Upper lobe of right lung (tissue), 1 donor: ENCODE measurements at places on chromosomes 3 and 15.

DNA sequence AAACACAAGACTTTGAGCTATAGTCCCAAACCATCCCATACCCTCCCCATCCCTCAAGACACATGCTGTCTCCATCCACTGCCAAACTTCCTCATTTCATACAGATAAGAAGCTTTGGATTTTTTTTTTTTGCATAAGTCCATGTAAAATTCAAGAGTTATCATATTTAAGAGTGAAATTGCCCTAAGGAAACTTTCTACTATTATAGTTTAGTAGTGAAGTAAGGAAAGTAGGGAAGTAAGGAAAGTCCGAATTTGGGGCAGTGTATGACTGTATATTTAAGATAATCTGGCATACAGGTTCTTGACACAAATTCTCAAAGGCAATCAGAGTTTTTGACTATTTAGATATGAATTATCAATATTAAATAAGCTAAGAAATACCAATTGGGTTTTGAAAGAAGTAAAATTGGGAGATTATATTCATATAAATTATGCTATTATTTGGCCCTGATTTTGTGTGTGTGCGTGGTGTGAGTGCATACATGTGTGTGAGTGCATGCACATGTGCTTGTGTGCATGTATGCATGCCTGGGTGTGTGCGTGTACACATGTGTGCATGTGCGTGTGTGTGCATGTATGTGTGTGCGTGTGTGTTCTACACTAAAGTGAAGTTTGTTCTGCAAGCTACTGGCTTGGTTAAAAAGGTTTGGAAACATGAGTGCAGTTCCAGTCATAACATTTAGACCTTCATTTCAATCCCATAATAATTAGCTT is 83.6 kb upstream of the MBNL1 start:
- no peaks in the 10 kb centered on the region for H3K36me3 ChIP-seq
- no peak for DNase-seq
- H3K4me3 ChIP-seq, result no peak overlapping the region
- no peak overlapping the region for H3K27ac ChIP-seq

GRCh38 chr3:124660599-124660998 is 69.7 kb upstream of the UMPS start:
- H3K4me1 ChIP-seq, result no peaks in the 10 kb centered on the region
- no peaks in the 10 kb centered on the region for H3K36me3 ChIP-seq
- no peak for DNase-seq
- H3K27me3 ChIP-seq, result no peaks in the 10 kb centered on the region

DNA sequence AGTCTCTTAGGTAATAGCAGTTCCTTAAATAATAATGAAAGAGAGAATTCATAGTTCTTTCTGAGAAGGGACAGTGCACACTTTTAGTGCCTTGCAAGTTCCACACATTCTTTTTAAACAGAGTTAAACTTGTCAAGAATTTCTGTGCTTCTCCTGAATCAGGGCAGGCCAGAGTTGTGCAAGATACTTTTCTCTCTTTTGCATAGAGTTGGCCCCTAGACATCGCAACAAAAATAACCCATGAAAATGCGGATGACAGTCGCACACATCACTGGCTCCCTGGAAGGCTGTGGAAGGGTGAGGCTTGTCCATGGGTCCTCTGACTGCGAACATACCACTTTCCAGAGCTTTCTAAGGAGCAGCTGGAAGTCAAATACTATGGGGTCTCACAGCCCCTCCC is 40.1 kb downstream of the FBLN2 start:
- H3K27me3 ChIP-seq, result no peaks in the 10 kb centered on the region
- peak overlapping the region; percentile 6 for H3K27ac ChIP-seq
- H3K4me3 ChIP-seq, result no peak overlapping the region
- no peaks in the 10 kb centered on the region for H3K36me3 ChIP-seq

DNA sequence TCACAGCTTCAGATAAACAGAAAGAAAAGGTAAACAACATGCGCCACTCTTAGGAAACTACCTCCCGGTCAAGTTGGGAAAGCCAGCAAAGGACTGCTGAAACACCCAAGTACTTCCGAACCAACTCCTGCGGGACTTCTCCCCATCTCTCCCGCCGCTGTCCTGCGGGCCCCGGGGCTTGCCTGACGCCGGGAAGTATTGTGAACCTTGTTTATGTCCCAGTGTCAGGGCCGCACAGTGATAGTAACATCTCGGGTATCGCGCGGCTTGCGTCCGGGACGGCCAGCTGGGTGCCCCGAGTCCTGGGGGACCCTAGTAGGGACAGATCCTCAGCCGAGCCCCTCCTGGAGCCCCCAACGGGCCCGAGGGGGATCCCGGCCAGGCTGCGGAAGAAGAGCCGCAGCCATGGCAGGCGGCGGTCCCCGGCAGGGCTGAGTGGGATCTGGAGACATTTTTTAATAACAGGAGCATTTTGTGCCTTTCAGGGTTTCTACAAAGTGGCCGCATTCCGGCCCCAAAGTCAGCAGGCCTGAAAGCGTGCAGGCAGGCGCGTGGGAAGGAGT is 756 bp downstream of the CLPX start:
- H3K36me3 ChIP-seq, result peaks cover 14% of the 10 kb centered on the region
- peak; percentile 81 for DNase-seq
- H3K4me3 ChIP-seq, result peak overlapping the region; percentile 93
- no peaks in the 10 kb centered on the region for H3K27me3 ChIP-seq

DNA sequence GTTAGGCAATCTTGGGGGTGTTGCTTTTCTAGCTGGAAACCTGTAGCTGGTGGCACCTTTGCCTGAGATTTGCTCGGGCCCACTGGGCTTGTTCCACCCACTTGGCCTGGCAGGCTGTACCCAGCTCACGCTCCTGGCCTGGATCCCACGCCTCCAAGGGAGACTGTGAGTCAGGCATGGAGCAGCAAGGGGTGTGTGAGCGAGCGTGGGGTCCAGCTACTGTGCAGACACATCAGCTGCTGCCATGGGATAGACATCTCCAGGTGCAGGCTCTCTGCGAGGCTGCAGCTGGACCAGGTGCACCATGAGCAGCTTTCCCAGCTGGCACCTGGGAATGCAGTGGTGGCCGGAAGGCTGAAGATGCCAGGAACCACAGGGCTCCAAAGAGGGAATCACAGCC is 36.0 kb downstream of the NR1D2 start:
- no peak overlapping the region for H3K27ac ChIP-seq
- no peak for DNase-seq
- no peaks in the 10 kb centered on the region for H3K27me3 ChIP-seq
- peaks cover 24% of the 10 kb centered on the region for H3K36me3 ChIP-seq

- no peak overlapping the region for H3K4me3 ChIP-seq
- DNase-seq, result no peak
- H3K27me3 ChIP-seq, result no peaks in the 10 kb centered on the region
- H3K36me3 ChIP-seq, result no peaks in the 10 kb centered on the region
These were observed 77.5 kb downstream of the CCNL1 start for GRCh38 chr3:157082305-157082982.

DNA sequence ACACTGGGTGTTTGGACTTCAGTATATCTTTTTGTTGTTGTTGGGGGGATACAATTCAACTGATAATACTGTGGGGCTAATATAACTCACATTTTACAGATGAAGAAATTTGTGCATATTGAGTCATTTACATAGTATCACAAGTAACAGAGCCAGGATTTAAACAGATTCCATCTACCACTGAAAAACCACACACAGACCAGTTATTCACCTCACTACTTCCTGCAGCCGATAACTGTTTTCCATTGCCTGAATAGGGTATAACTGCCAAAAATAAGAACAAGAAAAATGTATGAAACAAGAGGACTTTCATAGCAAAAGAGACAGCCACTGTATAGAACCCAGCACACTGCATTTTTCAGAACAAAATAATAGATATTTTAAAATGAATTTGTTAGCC is 215.8 kb upstream of the CNTN6 start:
- H3K27ac ChIP-seq, result no peak overlapping the region
- no peaks in the 10 kb centered on the region for H3K4me1 ChIP-seq
- H3K36me3 ChIP-seq, result no peaks in the 10 kb centered on the region
- H3K27me3 ChIP-seq, result no peaks in the 10 kb centered on the region
- DNase-seq, result no peak
- H3K4me3 ChIP-seq, result no peak overlapping the region

- no peaks in the 10 kb centered on the region for H3K27me3 ChIP-seq
- no peaks in the 10 kb centered on the region for H3K36me3 ChIP-seq
- DNase-seq, result no peak
- no peak overlapping the region for H3K4me3 ChIP-seq
These were observed 139.2 kb downstream of the THSD4 start for GRCh38 chr15:71254491-71254890.

DNA sequence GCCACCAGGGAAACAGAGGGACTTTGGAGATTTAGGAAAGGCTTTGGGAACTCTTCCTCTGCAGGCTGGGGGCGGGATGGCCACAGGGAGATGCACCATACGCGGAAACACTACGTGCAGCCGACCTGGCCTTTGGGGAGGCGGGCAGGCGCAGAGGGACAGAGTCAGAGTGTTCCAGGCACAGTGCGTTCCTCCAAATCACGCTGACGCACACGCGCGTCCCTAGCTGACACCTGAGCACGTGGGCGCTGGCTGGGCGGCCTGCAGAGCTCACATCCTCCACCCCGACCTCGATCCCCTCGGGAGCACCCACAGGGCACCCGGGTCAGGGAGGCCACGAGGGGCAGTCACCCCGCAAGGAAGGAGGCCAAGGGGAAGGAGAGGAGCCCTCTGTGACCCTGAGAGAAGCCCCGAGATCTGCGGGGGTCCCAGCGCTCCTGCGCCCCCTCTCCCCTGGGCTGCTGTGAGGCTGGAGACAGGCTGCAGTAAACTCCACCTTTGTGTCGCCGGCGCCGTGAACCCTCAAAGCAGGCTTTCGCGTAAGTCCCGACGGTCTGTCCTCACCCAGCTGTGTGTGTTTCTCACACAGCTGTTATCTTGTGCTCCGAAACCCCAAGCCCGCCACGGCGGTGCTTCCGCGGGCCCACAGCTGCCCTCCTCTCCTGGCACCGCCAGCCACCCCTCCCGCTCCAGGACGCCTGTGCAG is 196.3 kb downstream of the OCA2 start:
- no peak overlapping the region for H3K4me3 ChIP-seq
- H3K27ac ChIP-seq, result no peak overlapping the region
- no peaks in the 10 kb centered on the region for H3K27me3 ChIP-seq
- DNase-seq, result no peak
- H3K4me1 ChIP-seq, result no peaks in the 10 kb centered on the region

GRCh38 chr15:58247855-58248842 is 110.0 kb downstream of the AQP9 start:
- no peak overlapping the region for H3K4me3 ChIP-seq
- peak; percentile 93 for DNase-seq
- no peaks in the 10 kb centered on the region for H3K36me3 ChIP-seq
- H3K27me3 ChIP-seq, result no peaks in the 10 kb centered on the region
- peaks cover 7% of the 10 kb centered on the region for H3K4me1 ChIP-seq

DNA sequence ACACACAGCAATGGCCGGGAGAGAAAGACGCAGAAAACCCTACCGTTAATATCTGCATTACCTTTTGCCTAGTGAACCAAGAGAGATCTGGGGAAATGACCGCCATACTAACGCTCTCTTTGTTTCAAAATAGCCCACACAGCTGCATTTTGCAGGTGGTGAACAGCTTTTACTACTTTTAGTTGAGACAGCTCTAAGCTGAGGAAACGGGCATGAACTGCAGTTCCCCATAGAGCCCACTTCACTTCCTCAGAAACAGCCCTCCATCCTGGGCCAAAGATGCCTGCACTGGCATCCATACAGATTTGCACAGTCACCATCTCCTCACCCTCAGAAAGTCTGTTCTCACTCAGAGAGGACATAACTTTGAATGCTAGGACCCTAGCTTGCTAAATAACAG is 45.0 kb downstream of the ZNF860 start:
- DNase-seq, result no peak
- no peak overlapping the region for H3K27ac ChIP-seq
- no peaks in the 10 kb centered on the region for H3K36me3 ChIP-seq
- no peaks in the 10 kb centered on the region for H3K4me1 ChIP-seq
- H3K27me3 ChIP-seq, result no peaks in the 10 kb centered on the region

GRCh38 chr3:165513715-165514701 is 317.8 kb upstream of the SLITRK3 start:
- H3K4me3 ChIP-seq, result no peak overlapping the region
- no peaks in the 10 kb centered on the region for H3K36me3 ChIP-seq
- H3K4me1 ChIP-seq, result no peaks in the 10 kb centered on the region
- no peak overlapping the region for H3K27ac ChIP-seq
- no peaks in the 10 kb centered on the region for H3K27me3 ChIP-seq
- DNase-seq, result no peak

- peak overlapping the region; percentile 99 for H3K27ac ChIP-seq
- H3K4me3 ChIP-seq, result peak overlapping the region; percentile 78
- H3K36me3 ChIP-seq, result no peaks in the 10 kb centered on the region
- peaks cover 44% of the 10 kb centered on the region for H3K4me1 ChIP-seq
- DNase-seq, result no peak
These were observed 2.1 kb downstream of the TRA2B start for GRCh38 chr3:185935465-185936272.

DNA sequence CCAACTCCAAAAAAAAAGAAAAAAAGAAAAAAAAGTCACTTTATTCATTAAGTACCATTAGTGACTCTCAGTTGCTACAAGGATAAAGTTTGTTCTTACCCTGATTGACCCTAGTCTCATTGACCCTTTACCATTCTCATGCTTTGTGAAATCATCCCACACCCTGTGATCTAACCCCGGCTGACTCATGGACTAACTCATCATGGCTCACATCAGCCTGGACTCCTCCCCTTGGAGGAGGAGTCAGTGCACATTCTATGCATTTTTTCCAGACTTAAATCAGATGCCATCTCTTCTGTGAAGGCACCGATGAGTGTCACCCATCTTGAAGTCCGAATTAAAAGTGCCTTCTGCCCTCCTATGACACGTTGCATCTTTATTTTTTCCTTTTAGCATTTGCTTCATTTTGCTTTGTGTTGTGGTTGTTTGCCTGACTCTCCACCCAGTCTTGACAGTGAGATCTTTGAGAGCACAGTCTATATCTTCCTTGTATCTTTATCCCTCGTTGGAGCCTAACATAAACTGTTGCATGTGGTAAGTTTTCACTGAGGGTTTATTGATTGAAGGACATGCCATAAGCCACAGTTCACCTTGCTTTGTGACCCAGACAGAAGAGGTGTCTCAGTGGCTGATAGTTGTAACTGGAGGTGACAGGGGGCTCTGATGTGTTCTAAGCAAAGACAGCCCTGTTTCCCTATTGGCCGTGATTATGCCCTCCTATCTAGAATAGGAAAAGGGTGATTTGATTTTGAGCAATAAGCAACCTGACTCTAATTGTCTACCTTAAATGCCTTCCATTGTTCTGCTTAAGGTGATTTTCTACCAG is 72.1 kb downstream of the IL1RAP start:
- H3K27me3 ChIP-seq, result no peaks in the 10 kb centered on the region
- DNase-seq, result no peak
- H3K4me1 ChIP-seq, result peaks cover 16% of the 10 kb centered on the region
